ENCODE measurements at places on chromosomes 1 and 21.

DNA sequence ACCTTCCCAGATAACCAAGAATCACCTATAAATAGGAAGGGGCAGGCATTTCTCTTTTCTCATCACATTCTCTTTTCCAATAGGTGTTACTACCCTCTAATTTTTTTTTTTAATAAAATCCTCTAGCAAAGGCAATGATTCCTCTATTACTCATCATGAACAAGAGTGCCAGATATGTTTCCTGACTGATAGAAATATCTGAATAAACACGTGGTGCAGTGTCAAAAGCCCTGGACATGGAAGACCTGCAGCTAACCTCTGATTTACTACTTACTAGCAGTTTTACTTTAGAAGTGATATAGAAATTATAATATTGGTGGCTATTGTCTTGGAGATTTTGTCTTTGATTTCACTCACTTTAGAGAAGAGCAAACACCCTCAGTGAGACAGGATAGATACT, 194.6 kb upstream of the SAMSN1 start:
- DNase-seq = no peak

- no peak for DNase-seq
Measured at GRCh38 chr1:10920063-10920626, 92.3 kb upstream of the TARDBP start.

DNA sequence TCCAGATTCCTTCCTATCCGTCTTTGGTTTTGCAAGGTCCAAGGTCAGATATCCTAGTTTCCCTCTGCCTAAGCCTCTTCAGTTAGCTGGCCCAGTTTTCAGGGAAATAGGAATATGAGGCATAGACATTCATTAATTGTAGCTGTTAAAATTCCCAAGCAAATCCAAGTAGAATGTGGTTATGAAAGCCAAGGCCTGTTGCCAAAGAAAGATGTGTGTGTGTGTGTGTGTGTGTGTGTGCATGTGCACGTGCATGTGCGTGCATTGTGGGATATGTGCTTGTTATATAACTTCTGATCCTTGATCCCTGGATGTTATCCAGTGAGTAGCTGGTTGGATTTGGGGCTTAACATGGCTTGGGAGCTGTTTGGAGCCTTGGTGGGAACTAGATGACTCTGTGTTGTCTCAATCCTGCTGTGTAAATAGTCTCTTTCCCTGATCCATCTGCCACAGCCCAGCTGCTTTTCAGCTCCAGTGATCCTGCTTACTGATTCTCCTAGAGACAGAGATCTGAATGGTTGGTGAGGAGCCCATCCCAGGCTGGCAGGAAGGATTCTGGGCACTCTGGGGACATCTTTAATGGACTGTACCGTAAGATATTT, 70.6 kb upstream of the GCLM start:
- DNase-seq = no peak

GRCh38 chr1:232954594-232955365, 4.4 kb downstream of the NTPCR start:
- no peak for DNase-seq

DNA sequence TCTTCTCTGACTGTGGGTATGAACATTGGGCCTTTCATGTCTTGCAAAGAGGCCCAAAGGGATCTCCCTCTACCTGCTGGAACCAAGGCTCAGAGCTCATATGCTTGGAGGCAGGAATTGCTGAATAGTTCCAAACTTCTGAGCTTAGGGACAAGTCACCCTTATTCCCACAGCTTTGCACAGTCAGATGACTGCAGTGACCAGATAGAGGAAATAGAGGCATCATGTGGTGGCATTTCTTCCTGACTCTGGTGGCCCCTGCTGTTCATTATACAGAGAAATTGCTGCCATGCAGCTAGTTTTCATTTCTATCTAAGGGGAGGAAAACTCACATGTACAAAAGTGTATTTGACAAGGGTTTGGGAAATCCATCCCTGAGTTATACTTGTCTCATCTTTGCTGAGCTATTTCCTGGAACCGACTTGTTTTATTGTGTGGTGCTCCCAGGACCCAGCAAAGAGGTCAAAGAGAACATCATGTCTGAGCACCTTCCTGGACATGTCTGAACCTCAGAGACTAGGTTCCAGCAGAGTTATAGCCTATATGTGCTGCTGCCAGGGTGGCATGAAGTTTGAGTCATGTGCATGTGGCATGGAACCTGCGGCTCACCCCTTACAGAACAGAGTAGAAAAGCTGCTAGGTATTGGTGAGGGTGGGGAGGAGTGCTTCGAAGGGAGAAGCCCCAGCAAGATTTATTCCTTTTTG, 131.2 kb downstream of the PIK3R3 start:
- no peak for DNase-seq

DNA sequence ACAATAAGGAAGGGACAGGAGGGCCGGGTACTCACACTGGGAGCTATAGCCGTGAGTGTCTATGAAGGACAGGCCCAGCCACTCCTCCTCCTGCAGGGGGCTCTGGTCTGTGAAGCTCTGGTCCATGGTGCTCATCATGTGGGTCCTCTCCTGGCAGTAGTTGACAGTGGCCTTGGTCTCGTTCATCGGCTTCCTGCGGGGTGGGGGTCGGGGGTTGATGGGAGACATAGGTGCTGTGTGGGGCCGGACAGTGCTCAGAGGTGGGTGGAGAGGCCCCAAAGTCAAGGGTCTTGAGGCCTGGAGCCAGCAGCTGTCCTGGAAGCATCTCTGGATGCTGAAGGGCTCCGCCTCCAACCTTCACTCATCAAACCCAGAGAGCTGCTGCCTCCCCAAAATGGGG, 260.4 kb downstream of the PTPRU start:
- no peak for DNase-seq
